ENCODE measurements at places on chromosomes 4 and X. TPM values are rescaled to one million over a fixed set of nuclear protein-coding genes. Genes with fewer than 3 reads are reported as not detected.
A peak's percentile ranks its signal among the peaks of the same experiment; 100 is the strongest.

DNA sequence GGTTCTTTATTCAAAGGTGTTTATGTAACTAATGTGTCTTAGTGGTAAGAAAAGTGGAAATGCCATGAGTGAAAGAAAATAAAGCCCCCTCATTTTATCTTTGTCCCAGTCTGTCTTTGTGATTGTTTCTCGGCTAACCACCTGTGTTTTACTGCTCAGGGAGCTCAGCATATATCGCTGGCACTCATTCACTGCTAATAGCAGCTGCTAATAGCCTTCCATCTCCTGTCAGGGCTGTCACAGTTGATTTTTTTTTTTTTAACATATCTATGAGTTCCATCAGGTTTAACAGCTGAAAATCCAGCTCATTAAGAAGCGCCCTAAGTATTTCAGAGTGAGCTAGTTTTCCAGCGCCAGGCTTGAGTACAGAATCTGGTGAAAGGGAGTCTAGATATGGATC, 205.6 kb downstream of the RBMX2 start:
- H3K4me3 ChIP-seq = no peak overlapping the region
- DNase-seq = no peak
- no peaks in the 10 kb centered on the region for H3K4me1 ChIP-seq
- H3K27ac ChIP-seq = no peak overlapping the region
- peaks cover 6% of the 10 kb centered on the region for H3K27me3 ChIP-seq
- H3K36me3 ChIP-seq = no peaks in the 10 kb centered on the region

- H3K36me3 ChIP-seq = no peaks in the 10 kb centered on the region
- no peak overlapping the region for H3K4me3 ChIP-seq
- no peak for DNase-seq
- H3K27me3 ChIP-seq = no peaks in the 10 kb centered on the region
- no peaks in the 10 kb centered on the region for H3K4me1 ChIP-seq
These were observed 76.0 kb downstream of the FAT4 start for GRCh38 chr4:125390727-125391126.

- H3K4me1 ChIP-seq = no peaks in the 10 kb centered on the region
- no peak overlapping the region for H3K4me3 ChIP-seq
- H3K27me3 ChIP-seq = no peaks in the 10 kb centered on the region
- H3K27ac ChIP-seq = no peak overlapping the region
- H3K36me3 ChIP-seq = no peaks in the 10 kb centered on the region
- no peak for DNase-seq
These were observed 41.0 kb downstream of the PCDH10 start for GRCh38 chr4:133190098-133190497.

- peaks cover 14% of the 10 kb centered on the region for H3K4me1 ChIP-seq
- H3K27me3 ChIP-seq = peaks cover 2% of the 10 kb centered on the region
- peak overlapping the region; percentile 38 for H3K4me3 ChIP-seq
- no peak for DNase-seq
- peaks cover 4% of the 10 kb centered on the region for H3K36me3 ChIP-seq
These were observed 66.5 kb upstream of the TMEM184C start for GRCh38 chr4:147550626-147551246.

GRCh38 chrX:71541210-71542022, 8.5 kb downstream of the OGT start:
- H3K4me1 ChIP-seq = peaks cover 58% of the 10 kb centered on the region
- peak overlapping the region; percentile 62 for H3K4me3 ChIP-seq
- peaks cover 68% of the 10 kb centered on the region for H3K36me3 ChIP-seq

- no peaks in the 10 kb centered on the region for H3K36me3 ChIP-seq
- no peak overlapping the region for H3K4me3 ChIP-seq
- H3K4me1 ChIP-seq = peaks cover 20% of the 10 kb centered on the region
- peaks cover 63% of the 10 kb centered on the region for H3K27me3 ChIP-seq
- H3K27ac ChIP-seq = no peak overlapping the region
These were observed 121.6 kb upstream of the TRIM2 start for GRCh38 chr4:153082322-153083301.

DNA sequence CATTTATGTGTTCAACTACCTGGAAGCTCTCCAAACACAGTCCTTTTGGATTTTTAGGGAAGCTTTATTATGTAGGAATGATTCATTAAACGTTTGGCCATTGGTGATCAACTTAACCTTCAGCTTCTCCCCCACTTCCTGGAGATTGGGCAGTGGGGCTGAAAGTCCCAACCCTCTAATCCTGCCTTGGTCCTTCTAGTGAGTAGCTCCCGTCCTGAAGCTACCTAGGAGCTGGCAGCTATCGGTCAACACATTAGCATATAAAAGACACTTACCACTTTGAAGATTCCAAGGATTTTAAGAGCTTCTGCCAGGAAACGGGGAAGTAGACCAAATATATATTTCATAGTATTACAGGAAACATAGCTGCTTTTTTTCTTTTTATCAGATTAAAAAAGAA, 69.7 kb downstream of the MCUB start:
- peaks cover 10% of the 10 kb centered on the region for H3K4me1 ChIP-seq
- no peaks in the 10 kb centered on the region for H3K27me3 ChIP-seq
- H3K36me3 ChIP-seq = peaks cover 9% of the 10 kb centered on the region
- no peak overlapping the region for H3K4me3 ChIP-seq
- no peak overlapping the region for H3K27ac ChIP-seq

DNA sequence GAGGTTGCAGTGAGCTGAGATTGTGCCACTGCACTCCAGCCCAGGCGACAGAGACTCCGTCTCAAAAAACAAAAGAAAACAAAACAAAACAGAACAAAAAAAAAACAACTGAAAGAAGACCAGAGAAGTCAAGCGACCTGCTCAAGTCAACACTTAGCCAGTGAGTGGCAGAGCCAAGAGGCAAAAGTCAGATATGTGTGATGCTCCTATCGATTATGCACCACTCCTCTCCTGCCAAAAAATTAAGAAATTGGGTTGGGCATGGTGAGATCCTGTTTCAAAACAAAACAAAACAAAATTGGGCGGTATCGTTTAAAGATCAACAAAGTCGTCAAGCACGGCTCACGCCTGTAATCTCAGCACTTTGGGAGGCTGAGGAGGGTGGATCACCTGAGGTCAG, 137.7 kb downstream of the PDS5A start:
- H3K27ac ChIP-seq = no peak overlapping the region
- no peak for DNase-seq
- H3K4me3 ChIP-seq = no peak overlapping the region
- H3K36me3 ChIP-seq = peaks cover 58% of the 10 kb centered on the region
- no peaks in the 10 kb centered on the region for H3K27me3 ChIP-seq

DNA sequence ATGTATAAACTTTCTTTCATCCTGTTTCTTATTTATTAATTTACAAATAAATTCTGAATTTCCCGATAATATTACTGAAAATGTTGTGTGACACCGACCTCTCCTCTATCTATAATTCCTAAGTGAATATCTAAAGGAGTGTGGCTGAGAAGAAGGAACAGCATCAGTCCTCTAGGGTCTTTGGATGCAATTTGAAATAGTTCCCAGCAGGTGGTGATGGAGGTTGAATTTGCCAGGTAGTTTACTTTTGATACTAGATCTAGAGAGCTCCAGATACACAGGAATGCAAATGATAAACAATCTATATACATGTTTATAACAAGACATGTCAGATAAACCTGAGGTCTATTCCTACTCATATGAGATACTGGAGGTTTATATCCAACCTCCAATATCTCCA, 305.4 kb downstream of the PCDH18 start:
- no peaks in the 10 kb centered on the region for H3K27me3 ChIP-seq
- no peak overlapping the region for H3K27ac ChIP-seq
- H3K4me3 ChIP-seq = no peak overlapping the region
- H3K36me3 ChIP-seq = no peaks in the 10 kb centered on the region

- no peak overlapping the region for H3K27ac ChIP-seq
- DNase-seq = no peak
- H3K4me1 ChIP-seq = no peaks in the 10 kb centered on the region
- H3K27me3 ChIP-seq = no peaks in the 10 kb centered on the region
These were observed 370.4 kb upstream of the CPEB2 start for GRCh38 chr4:14631806-14632440.

DNA sequence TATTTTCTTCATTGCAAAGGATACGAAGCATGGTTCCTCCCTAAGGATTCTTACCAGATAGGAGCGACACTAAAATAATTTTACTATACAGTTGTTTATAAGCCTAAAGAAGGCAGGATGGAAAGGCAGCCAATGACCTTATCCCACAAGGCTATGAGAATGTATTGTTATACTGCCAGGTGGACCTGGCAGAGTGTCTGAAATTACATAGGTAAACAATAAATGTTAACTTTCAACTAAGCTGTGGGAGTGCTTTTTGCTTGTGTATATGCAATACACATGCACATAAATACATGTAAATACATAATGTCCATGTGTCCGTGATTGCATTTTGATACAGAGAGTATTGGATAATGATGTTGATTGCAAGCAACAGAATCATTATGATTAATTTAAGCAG, 850.6 kb downstream of the CENPC start:
- DNase-seq = no peak
- no peaks in the 10 kb centered on the region for H3K4me1 ChIP-seq
- H3K36me3 ChIP-seq = no peaks in the 10 kb centered on the region
- H3K27me3 ChIP-seq = no peaks in the 10 kb centered on the region
- no peak overlapping the region for H3K27ac ChIP-seq

DNA sequence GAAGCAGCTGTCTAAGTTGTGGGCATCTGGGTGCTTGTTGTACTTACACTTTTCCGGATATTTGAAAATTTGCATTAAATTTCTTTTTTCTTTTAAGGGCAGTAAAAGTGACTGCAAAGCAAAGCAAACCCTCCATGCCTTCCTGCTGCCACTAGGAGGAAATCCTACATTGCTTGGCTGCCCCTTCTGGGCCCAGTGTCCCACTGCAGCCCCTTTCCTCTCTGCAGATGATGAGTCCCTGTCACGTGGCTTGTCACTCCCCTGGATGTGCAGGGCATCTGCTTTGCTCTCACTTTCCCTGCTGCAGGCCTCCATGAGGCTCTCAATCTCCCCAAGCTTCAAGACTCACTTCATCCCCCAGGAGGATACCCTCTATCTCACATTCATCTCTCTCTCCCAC, 12.7 kb downstream of the TSR2 start:
- no peaks in the 10 kb centered on the region for H3K27me3 ChIP-seq
- no peaks in the 10 kb centered on the region for H3K36me3 ChIP-seq
- no peak for DNase-seq
- H3K27ac ChIP-seq = no peak overlapping the region
- no peak overlapping the region for H3K4me3 ChIP-seq

- DNase-seq = no peak
- no peak overlapping the region for H3K4me3 ChIP-seq
- peaks cover 22% of the 10 kb centered on the region for H3K4me1 ChIP-seq
- no peak overlapping the region for H3K27ac ChIP-seq
These were observed 75.8 kb upstream of the TNIP3 start for GRCh38 chr4:121239951-121240350.

GRCh38 chr4:95439071-95439470, 109.7 kb downstream of the UNC5C start:
- H3K27me3 ChIP-seq = no peaks in the 10 kb centered on the region
- no peaks in the 10 kb centered on the region for H3K4me1 ChIP-seq
- H3K27ac ChIP-seq = no peak overlapping the region

DNA sequence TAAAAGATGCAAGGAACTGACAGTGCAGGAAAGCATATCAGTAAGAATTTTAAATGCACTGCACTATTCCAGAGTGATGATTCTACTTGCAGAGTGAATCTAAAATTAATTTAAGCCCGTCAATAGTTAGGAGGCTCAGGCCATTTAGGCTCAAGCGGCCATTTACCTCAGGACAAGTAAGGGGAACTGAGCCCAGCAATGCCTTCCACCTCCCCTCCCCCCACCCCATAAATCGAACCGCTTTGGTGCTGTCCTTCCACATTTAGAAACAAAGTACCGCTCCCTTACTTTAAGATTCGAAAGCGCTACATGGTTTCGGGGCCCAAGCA, 665 bp downstream of the RBM41 start:
- peak overlapping the region; percentile 94 for H3K27ac ChIP-seq
- peaks cover 20% of the 10 kb centered on the region for H3K4me1 ChIP-seq

DNA sequence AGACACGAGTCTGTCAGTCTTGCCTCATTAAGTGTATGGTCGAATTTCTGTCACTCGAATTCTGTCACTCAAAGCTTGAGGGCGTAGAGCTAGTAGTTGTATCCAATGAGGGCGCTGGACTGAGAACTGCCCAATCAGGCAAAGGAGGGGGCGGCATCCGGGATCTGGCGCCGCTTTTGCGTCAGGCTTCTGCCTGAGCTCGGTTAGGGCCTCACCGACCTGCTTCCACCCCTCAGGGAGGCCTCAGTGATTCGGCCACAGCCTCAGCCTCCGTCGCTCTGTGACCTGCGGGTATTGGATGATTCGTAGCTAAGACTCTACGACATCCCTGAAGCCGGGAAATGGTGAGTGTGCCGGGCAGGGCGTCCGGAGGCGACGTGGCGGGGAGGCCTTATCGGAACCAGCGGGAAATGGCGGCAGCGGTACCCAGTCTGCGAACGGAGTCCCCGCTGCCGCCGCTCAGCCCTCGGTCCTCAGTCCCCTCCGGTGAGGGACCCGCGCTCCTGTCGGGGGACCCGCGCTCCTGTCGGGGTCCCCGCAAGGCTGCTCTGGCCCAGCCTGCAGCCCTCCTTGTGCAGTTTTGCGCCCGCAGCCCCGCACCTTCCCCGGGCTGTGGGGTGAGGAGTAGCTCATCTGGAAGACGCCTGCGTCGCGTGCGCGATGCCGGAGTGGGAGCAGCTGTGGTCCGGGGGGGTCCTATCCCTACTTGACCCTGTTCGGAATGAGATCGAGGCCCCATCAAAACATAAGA, 88.3 kb downstream of the ZNF718 start:
- no peaks in the 10 kb centered on the region for H3K27me3 ChIP-seq
- no peak overlapping the region for H3K4me3 ChIP-seq
- no peak for DNase-seq
- H3K36me3 ChIP-seq = peaks cover 31% of the 10 kb centered on the region

- no peaks in the 10 kb centered on the region for H3K27me3 ChIP-seq
- H3K27ac ChIP-seq = peak overlapping the region; percentile 87
- peak overlapping the region; percentile 71 for H3K4me3 ChIP-seq
- no peak for DNase-seq
- H3K36me3 ChIP-seq = no peaks in the 10 kb centered on the region
These were observed 27.7 kb downstream of the PAK3 start for GRCh38 chrX:111123606-111124179.

GRCh38 chrX:97238632-97239031, 354.9 kb downstream of the RPA4 start:
- no peaks in the 10 kb centered on the region for H3K4me1 ChIP-seq
- H3K27ac ChIP-seq = no peak overlapping the region
- H3K36me3 ChIP-seq = no peaks in the 10 kb centered on the region
- no peak for DNase-seq

DNA sequence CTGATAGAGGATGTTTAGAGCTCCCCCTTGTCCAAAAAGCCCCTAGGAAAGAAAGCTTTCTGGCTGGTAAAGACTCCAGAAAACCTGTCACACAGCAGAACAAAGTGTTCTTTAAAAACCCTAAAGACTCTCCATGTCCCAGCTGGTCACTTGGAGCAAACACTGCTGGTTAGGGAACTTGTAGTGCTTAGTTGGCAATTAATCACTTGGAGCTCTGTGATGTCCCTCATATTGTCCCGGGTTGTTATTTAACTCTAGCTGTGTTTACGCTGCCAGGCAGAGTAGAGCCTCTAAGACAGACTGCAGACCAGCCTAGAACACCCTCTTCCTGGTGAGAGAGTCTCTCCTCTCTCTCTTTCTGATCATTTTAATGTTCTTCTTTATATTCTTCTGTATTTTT, 267.3 kb downstream of the BCOR start:
- no peak for DNase-seq
- H3K4me3 ChIP-seq = no peak overlapping the region
- H3K36me3 ChIP-seq = no peaks in the 10 kb centered on the region

The RHOXF1 gene
- not detected for total RNA-seq

The MXRA5 gene
- not detected for total RNA-seq

The PF4V1 gene
- not detected for total RNA-seq

The F9 gene
- not detected for total RNA-seq

The SHOX gene
- total RNA-seq = not detected

The UCHL1 gene
- 0.85 TPM for total RNA-seq

The SYN1 gene
- 0.15 TPM for total RNA-seq

The GRPR gene
- not detected for total RNA-seq

Data from activated CD8-positive, alpha-beta memory T cell treated with anti-CD3 and anti-CD28 coated beads, Interleukin-2, amount 10 ng/mL, durations not matched to agents 7 days and 5 days (primary cell).